ENCODE measurements at places on chromosomes 4 and X. TPM values are rescaled to one million over a fixed set of nuclear protein-coding genes. Genes with fewer than 3 reads are reported as not detected.

DNA sequence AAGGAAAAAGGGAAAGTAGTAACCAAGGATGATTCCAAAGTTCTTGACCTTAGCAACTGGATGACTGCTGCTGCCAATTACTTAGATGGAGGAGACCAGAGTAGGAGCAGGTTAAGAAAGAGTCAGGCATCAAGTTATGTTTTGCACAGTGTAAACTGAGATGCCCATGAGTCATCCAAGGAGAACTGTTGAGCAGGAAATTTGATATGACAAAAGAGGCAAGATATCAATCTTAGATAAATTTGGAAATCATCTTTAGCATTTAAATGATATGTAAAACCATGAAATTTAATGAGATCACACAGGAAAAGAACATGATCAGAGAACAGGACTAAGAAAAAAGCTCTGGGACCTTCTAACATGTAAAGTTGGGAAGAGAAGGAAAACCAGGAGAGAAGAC, 361.3 kb downstream of the OPHN1 start:
- no peak overlapping the region for H3K4me3 ChIP-seq
- no peaks in the 10 kb centered on the region for H3K27me3 ChIP-seq
- H3K27ac ChIP-seq: no peak overlapping the region
- no peak for DNase-seq

PAGE2 gene
- not detected for total RNA-seq

GRCh38 chrX:10014462-10015354, 47.5 kb downstream of the CLDN34 start:
- H3K27ac ChIP-seq: peak overlapping the region; percentile 92
- H3K4me1 ChIP-seq: no peaks in the 10 kb centered on the region
- H3K27me3 ChIP-seq: no peaks in the 10 kb centered on the region
- DNase-seq: peak; percentile 52
- H3K4me3 ChIP-seq: peak overlapping the region; percentile 82
- H3K36me3 ChIP-seq: no peaks in the 10 kb centered on the region

SLC9A7 gene
- total RNA-seq: 5.5 TPM

GRCh38 chrX:119041175-119041574, 31.6 kb upstream of the CT47C1 start:
- no peaks in the 10 kb centered on the region for H3K4me1 ChIP-seq
- peak; percentile 79 for DNase-seq
- no peak overlapping the region for H3K4me3 ChIP-seq
- H3K27ac ChIP-seq: no peak overlapping the region
- H3K27me3 ChIP-seq: no peaks in the 10 kb centered on the region
- no peaks in the 10 kb centered on the region for H3K36me3 ChIP-seq

DNA sequence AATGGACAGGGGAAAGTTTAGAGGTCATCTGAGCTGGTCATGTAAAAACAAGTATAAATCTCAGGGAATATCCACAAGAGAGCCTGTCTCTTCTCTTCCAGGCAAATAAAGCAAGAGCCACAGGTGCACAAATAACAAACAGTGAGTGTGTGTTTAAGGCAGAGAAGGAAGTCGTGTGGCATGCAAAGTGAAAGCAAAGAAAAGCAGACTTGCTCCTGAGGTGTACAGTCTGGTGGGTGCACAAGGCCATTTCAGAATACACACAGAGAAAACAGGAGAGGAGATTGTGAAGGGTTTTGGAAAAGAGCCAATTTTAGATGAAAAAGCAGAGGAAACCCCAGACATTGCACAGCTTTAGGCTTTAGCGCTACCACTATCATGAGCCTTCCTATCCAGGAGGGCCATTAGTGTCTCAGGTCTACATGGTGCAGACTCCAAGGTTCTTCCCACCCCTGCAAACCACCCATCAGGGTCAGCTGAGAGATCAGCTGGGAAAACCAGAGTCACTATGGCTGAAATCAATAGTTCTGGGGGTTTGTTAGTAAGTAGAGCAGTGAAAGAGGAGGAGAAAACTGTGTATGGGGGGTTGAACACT, 355.8 kb downstream of the KLHL4 start:
- H3K27me3 ChIP-seq: no peaks in the 10 kb centered on the region
- DNase-seq: no peak
- no peaks in the 10 kb centered on the region for H3K36me3 ChIP-seq
- no peak overlapping the region for H3K27ac ChIP-seq
- no peak overlapping the region for H3K4me3 ChIP-seq
- no peaks in the 10 kb centered on the region for H3K4me1 ChIP-seq

DNA sequence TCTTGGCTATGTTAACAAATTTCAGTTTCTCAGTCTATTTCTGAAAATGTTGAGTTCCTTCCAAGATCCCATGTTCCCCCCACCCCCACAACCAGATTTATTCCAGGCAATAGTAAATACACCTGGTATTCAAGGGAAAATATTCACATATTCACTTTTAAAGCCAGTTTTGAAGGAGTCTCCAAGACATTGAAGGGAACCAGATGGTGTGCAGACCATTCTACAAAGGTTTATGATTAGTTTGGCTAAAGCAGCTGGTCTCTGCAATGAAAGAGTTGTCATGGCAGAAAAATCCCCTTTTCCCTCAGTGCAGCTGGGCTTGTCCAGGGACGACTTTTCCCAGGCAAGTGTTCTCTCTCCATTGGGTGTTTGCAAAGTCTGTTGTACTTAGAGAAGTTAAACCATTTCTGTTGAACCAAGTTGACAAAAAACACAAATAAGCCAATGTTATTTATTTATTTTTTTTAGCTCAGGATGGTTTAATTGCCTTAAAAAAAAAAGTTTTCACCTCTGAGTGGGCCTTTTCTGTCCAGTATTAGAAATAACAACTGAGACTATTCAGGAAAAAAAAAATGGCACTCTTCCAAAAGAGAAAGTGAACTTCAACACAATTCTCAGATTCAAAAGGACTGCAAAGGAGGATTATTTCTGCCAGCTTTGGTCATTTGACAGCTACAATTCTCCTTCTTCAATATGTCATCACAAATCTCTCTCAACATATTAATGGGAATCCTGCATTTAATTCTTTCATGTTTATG, 410.6 kb downstream of the IL1RAPL1 start:
- no peaks in the 10 kb centered on the region for H3K36me3 ChIP-seq
- no peak overlapping the region for H3K4me3 ChIP-seq
- no peak overlapping the region for H3K27ac ChIP-seq
- H3K4me1 ChIP-seq: no peaks in the 10 kb centered on the region
- no peaks in the 10 kb centered on the region for H3K27me3 ChIP-seq

POU3F4 gene
- not detected for total RNA-seq

COL25A1 gene
- total RNA-seq: 5.6 TPM

GRCh38 chrX:1162119-1162916, 50.1 kb downstream of the CRLF2 start:
- no peaks in the 10 kb centered on the region for H3K36me3 ChIP-seq
- H3K4me1 ChIP-seq: no peaks in the 10 kb centered on the region
- H3K27ac ChIP-seq: no peak overlapping the region
- H3K4me3 ChIP-seq: no peak overlapping the region
- no peaks in the 10 kb centered on the region for H3K27me3 ChIP-seq

DNA sequence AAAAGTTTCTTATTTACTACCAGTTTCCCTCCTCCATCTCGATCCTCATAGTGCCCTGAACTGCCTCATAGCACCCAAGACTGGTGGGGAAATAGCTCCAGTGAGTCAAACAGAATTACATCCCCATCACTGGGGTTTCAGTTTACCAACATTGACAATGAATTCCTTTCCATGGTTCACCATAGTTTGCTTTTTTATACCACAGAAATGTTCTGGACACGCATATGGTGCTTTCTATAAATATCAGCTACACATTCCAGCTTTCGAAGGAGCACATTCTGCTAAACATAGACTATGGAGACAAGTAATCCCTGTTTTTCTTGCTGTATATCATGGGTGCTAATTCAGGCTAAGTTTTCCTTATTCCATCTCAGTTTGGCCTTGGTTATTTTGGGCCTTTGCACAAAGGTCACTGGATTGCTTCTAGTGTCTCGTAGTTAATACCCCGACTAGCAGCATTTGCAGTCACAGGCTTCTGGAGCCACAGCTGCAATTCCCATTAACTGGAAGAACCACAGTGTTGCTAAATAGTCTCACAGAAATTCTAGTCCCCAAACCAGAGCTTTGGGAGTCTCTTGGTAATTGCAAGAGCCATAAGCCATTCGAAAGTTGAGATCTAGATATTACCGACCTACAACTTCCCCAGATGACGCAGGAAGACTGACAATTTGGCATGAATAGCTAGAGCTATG, 53.4 kb upstream of the TRPC3 start:
- H3K4me1 ChIP-seq: no peaks in the 10 kb centered on the region
- H3K4me3 ChIP-seq: no peak overlapping the region
- H3K36me3 ChIP-seq: no peaks in the 10 kb centered on the region
- H3K27ac ChIP-seq: no peak overlapping the region
- no peak for DNase-seq

DNA sequence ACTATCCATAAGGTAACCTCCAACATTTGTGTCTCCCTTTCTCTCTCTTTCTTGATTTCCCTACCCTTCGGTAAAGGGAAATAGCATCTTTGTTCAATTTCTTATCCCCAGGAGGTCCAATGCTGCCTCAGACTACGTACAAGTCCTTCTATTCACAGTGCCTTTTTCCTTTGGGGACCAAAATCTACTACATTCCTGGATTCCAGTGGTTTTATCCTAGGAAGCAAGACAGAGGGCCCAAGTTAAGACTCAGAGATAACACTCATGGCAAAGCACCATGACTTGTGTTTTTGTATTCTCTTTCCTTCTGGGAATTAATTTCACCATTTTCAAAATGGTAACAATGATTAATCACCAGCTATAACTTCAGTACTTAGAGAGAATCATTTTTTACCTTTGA, 10.6 kb downstream of the G3BP2 start:
- peaks cover 30% of the 10 kb centered on the region for H3K36me3 ChIP-seq
- no peak overlapping the region for H3K27ac ChIP-seq
- H3K4me3 ChIP-seq: no peak overlapping the region
- no peaks in the 10 kb centered on the region for H3K4me1 ChIP-seq

TTC29 gene
- total RNA-seq: not detected

GRCh38 chrX:68045008-68045577, 388.2 kb downstream of the OPHN1 start:
- no peak overlapping the region for H3K4me3 ChIP-seq
- H3K27me3 ChIP-seq: no peaks in the 10 kb centered on the region
- no peak for DNase-seq
- no peaks in the 10 kb centered on the region for H3K36me3 ChIP-seq

DNA sequence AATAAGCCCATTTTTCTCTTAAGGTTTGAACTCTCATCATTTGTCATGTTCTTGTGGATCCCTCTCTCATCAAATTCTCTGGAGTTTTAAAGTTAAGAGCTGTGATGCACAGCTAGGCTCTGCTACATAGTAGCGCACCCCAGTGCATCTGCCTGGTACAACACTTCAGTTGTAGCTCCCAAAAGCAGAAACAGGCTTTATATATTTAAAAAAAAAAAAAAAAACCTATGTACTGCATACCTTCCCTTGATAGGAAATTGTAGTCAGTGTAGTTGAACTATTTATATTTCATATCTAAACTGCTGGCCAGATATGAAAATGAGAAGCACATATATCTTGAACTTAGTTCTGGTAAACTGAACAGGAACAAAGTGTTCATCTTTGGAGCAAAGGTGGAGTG, 131.4 kb downstream of the KLHL13 start:
- no peak overlapping the region for H3K4me3 ChIP-seq
- no peaks in the 10 kb centered on the region for H3K4me1 ChIP-seq
- DNase-seq: no peak
- no peaks in the 10 kb centered on the region for H3K36me3 ChIP-seq

HTN3 gene
- not detected for total RNA-seq

DNA sequence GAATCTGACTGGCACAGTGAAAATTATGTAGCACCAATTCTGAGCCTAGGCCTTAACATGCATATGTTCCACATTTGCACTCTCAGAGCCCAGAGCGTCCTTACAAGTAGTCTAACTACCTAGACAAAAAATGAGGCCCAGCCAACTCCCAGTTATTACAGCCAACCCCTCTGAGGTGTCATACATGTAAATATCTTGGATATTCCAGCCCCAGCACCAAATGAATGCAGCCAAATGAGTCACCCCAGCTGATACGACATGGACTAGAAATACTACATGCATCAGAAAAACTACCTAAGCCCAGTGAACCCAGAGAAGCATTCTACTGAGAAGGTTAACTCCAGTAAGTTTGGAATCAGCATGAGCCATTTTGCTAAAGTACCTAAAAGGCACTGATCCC, 145.1 kb downstream of the STPG2 start:
- H3K27ac ChIP-seq: no peak overlapping the region
- no peaks in the 10 kb centered on the region for H3K4me1 ChIP-seq
- DNase-seq: no peak
- H3K27me3 ChIP-seq: no peaks in the 10 kb centered on the region
- H3K36me3 ChIP-seq: no peaks in the 10 kb centered on the region

DNA sequence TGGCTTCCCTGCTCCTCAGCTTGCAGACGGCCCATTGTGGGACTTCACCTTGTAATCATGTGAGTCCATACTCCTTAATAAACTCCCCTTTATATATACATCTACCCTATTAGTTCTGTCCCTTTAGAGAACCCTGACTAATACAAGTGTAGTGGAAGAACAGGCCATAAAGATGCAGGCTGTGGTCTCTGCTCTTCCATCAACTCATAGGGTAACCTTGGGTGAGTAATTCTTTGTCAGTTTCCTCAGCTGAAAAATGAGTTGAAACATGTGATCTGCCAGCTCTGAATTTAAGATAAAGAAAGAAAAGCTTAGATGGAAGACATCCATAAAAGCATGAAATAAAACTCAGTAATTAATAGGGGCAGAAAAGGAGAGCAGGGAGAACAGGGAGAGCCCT, 103.6 kb downstream of the ENOX2 start:
- H3K4me1 ChIP-seq: no peaks in the 10 kb centered on the region
- H3K27me3 ChIP-seq: no peaks in the 10 kb centered on the region
- no peak overlapping the region for H3K27ac ChIP-seq
- no peaks in the 10 kb centered on the region for H3K36me3 ChIP-seq

NKRF gene
- 2.8 TPM for total RNA-seq

DNA sequence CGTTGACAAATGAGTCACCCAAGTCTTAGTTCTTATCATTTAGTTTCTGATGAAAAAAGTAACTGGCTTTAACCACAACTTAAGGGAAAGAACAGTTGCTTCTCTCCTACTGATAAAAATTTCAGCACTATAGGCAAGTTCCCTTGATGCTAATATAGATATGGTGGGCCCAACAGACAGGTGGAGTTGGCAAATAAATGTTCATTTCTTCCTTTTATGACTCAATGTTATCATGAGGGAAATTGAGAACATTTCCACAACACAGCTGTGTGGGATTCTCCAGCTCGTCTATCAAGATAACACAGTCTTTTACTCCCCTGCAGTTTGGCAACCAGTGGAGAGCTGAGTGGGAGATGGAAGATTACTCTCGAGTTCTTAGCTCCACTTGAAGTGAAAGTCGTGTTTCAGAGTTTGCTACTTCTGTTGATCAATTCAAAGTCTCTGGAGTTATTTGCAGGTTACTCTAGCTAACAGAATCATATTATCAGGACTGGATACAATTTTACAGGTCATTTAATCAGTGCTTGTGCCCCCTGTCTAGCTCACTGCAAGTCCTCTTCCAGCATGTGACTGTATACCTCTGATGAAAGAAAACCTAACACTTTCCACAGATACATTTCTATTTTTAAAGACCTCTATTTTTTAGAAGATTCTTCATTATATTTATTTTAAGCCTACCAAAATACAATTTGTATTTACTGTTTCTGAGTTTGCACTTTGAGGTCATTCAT, 270.6 kb upstream of the GK2 start:
- no peaks in the 10 kb centered on the region for H3K36me3 ChIP-seq
- H3K27me3 ChIP-seq: no peaks in the 10 kb centered on the region
- DNase-seq: no peak
- no peak overlapping the region for H3K4me3 ChIP-seq
- H3K27ac ChIP-seq: peak overlapping the region; percentile 26

- no peak overlapping the region for H3K4me3 ChIP-seq
- no peak for DNase-seq
- H3K36me3 ChIP-seq: no peaks in the 10 kb centered on the region
- no peak overlapping the region for H3K27ac ChIP-seq
Measured at GRCh38 chrX:71922686-71923085, 12.0 kb downstream of the NHSL2 start.

GRCh38 chrX:93580634-93581033, 92.7 kb downstream of the NAP1L3 start:
- no peaks in the 10 kb centered on the region for H3K27me3 ChIP-seq
- H3K27ac ChIP-seq: no peak overlapping the region
- no peak overlapping the region for H3K4me3 ChIP-seq
- no peaks in the 10 kb centered on the region for H3K4me1 ChIP-seq
